ENCODE measurements at places on chromosomes 5 and 9.

- no peak for DNase-seq
Observed at GRCh38 chr9:134851020-134851419, 29.6 kb upstream of the FCN2 start.

DNA sequence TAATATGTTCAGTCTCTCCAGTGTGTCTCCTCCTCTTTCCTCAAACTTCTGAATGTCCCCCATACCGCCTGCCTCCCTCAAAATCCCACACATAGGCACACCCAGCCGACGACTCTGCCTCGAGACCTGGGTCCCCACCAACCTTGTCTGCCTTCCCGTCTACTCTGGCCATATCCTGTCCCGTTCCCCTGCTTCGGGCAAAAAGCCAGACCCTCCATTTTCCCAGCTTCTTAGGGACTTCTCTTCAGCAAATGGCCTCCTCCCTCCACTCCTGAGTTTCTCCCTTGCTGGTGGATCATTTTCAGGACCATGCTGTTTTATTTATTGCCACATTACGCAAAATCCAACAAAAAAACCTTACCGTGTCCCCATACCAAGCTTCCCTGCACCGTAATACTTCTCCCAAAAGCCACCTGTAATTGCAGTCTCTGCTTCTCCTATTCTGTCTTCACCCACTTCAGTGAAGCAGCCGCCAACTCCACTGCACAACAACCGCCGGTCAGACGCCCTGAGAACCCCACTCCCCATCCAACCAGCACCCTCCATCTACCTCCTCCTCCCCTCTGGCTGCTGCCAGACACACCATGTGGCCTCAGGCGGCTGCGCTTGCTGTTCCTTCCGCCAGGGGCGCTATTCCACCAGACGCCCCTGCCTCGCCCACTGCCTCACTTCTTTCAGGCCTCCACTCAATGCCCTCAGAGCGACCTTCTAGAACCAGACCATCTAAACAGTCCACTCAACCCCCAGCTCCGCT lies 117.0 kb downstream of the TRPM6 start:
- DNase-seq: peak; percentile 12

- no peak for DNase-seq
Observed at GRCh38 chr9:20307621-20308020, 314.7 kb downstream of the MLLT3 start.

- DNase-seq: no peak
Observed at GRCh38 chr9:121886759-121887485, 206.2 kb downstream of the TTLL11 start.

GRCh38 chr9:126204708-126205225 lies 121.9 kb upstream of the MVB12B start:
- no peak for DNase-seq

DNA sequence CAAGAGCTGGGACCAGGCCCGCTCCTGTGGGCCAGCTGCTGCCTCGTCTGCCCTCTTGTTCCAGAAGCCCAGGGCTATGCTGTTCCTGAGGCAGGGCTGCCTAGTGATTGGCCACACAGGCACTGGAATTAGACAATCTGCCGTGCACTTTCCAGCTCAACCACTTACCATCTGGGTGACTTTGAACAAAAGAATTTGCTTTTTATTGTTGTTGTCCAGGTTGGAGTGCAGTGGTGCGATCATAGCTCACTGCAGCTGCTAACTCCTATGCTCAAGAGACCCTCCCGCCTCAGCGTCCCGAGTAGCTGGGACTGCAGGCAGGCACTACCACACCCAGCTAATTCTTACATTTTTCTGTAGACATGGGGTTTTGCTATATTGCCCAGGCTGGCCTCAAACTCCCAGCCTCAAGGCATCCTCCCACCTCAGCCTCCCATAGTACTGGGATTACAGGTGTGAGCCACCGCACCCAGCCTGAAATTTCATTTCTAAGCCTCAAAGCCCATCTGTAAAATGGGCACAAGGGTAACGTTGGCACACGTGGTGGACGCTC lies 1.2 kb upstream of the NEK6 start:
- no peak for DNase-seq

- no peak for DNase-seq
Observed at GRCh38 chr5:113909782-113910181, 396.3 kb downstream of the YTHDC2 start.

DNA sequence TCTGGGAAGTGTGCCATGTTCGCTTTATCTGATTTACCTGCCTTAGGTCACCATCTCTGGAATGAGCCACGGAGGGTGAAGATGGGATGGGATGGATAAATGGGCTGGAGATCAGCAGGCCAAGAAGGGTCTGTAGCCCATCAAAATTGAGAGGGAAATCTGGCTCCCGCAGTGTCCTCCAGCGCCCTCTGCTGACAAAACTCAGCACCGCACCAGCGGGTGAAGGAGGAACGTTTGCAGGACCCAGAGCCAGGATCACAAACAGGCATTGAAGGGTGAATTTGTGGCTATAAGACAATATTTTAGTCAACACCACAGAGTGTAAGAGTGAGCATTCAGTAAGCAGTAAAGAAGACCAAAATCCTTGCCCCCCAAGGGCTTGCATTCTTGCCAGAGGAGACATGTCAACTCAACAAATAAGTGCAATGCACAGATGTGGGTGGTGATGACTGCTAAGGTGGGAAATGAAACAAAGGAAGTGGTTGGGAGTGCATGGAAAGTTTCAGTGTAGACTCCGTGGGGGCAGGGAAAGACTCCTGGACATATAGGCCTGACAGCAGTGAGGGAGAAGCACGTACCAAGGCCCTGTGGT lies 124.4 kb downstream of the TENT4A start:
- DNase-seq: no peak

DNA sequence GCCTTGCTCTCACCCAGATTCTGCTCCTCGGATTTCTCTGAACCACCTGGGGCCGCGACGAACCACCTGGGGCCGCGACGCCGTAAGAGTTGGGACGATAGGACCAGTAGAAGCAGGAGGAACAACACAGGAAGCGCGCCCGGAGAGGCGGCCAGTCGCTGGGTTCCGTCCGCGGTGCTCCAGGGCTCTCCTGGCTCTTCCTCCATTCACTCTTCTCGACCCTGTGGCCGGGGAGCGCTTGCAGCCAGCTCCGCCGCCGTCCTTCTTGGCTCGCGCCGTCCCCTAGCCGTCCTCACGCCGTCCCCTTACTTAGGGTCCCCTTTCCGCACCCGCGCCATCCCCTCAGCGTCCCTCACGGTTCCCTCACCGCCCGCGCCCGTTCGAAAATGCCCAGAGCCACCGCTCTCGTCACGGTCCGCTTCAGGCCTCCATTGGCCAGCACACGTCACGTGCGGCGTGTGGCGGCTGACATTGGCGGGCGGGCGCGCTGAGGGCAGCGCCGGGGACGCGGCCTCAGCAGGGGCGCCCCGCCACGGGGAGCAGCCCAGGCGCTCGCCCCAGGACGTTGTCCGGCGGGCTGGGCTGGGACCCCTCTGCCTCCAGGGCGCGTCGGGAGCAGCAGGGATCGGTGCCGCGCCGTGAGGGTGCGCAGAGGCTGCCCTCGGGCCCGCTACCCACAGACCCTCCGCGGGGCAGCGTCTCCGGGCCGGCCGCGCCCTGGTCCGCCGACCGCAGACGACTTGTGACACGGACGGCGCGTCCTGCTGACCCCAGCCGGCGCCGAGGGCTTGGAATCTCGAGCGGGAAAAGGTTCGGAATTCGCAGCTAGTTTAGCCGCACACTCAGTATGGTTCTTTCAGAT lies 53.7 kb upstream of the PTPDC1 start:
- DNase-seq: peak; percentile 68

DNA sequence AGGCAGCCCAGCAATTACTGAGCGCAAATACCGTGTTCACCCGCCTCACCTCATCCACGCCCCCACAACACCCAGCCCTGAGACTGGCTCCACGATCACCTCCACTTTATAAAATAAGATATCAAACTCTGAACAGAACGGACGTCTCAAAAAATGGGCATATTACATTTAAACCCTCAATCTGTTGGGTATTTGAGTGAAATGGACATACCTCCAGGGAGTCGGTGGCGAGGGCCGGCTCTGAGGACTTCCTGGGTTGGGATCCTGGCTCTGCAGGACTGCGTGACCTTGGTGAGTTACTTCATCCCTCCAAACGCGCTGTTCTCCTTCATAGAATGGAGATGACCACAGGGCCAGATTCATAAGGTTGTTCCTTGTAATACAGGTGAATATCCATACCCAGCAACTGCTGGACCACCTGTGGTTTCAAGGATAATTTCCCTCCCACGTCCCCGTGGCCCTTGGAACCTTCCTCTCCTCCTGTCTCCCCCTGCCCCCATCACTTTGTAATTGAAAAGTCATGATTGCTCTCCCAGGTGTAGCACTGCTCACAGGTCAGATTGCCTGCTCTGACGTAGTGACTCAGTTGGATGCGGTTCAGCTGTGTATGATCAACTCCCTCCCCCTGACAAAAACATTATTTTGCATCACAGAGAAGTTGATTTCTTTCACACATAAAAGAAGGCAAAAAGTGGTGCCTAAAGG lies 135.6 kb downstream of the KCNIP1 start:
- DNase-seq: no peak

DNA sequence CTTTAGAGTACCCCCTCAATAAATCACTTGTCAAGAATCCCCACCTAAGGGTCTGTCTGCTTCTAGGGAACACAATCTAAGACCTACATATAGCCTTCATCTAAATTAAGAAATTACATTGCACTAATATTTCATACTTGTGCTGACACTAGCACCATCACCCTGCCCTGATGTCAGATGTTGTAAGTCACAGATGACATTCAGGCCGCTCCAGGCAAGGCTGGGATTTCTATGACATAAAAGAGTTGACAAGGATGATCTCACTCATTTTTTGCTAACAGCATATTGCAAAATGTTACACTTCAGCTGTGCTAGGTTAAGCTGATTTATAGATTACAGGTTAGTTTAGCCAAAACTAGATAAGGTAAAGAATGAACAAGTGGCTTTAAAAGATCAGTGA lies 372.5 kb upstream of the GRIA1 start:
- DNase-seq: no peak

DNA sequence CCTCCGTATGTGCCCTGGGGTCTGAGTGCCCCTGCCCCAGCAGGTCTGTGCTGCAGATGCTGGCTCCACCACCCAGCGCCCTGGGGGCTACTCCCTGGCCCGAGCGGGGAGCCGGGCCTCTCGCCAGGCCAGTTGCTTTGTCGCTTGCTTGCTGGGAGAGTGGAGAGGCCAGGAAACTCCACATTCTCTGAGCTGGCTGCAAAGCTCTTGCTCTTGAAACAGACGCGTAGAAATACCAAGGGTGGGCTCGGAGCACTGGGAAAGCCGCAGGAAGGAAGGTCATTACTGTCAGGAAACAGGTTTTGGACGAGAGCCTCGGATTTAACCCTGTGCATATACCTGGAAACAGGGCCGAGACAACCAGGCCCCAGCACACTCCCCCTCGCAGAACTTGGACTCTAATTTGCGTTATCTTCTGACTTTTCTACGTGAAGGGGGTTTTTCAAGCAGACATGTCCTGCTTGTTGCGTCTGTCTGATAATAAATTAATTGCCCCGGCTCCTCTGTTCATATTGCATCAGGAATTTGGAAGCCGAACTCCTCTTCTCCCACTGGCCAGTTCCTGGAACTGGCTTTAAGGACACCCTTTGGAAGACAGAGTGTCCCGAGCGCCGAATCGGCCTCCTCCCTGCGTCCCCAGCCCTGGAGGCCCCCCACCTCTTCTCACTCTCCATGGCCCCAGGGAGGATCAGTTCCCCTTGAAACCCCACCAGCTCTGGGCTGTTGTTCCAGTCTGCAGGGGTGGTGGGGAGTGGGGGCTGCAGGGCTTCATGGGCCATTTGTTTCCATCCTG lies 11.2 kb downstream of the ADAMTSL2 start:
- no peak for DNase-seq

DNA sequence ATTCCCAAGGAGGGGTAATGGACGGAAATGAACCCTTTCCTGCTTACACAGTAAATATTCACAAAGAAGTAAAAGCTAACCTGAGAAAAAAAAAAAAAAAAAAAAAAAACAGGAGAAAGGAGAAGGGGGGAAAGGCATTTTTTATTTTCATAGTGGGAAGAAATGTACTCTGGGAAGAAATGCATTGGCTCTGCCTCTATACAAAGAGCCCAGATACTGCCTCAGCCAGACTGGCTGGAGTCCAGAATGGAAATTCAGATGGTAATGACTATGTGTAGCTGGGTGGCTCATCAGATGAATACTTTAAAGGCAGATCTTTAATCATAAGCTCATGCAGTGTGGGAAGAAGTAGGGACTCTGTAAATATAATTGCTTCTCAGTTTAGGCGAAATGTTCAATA lies 124.9 kb upstream of the ZNF608 start:
- no peak for DNase-seq

DNA sequence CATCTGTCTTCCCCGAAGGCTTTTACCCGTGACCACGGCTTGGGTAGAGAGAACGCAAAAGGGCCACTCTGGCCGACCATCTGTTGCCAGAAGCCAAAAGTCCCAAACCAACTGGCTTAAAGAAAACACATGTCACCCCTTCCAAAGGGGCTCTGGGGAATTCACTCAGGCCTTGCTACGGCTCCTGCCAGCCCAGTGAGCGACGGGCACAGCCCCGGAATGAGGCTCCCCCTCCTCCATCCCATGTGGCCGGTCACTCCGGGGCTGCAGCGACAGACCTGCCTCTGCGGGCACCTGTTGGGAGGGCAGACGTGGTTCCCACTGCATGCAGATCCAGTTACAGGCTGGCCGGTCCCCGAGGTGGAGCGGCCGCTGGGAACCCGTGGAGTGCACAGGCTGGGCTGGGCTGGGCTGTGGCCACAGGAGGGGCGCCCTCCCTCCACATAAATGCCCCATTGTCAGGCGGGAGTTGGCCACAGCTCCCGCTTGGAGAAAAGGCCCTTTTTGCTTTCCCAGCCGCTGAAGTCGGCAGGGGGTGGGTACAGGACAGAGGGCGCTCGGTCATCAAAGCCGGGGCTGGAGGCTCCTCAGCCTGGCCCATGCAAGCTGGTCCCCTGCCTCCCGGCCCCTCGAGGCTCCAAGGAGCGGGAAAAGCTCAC lies 19.9 kb downstream of the NOTCH1 start:
- DNase-seq: no peak

GRCh38 chr9:68711281-68711680 lies 6.2 kb downstream of the PIP5K1B start:
- no peak for DNase-seq

- no peak for DNase-seq
Observed at GRCh38 chr9:116589392-116590354, 97.4 kb upstream of the TRIM32 start.

- DNase-seq: no peak
Observed at GRCh38 chr9:89347651-89348050, 29.4 kb downstream of the SECISBP2 start.

DNA sequence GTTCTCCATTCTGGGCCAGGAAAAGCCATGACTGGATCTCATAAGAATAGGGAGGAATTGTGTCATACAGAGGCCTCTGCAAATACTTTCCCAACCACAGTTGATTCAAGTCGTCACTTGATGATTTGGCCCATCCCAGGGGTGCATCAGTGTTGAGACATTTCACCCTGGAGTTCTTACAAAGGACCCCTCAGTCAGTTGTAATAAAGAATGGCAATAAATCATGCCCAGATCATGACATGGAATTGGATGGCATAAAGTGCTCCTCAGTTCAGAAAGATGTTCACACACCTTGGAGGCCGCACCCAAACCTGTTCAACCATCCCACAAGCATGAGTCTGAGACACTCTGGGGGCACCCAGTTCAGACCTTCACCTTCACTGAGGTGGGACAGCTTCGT lies 168.1 kb downstream of the NR3C1 start:
- DNase-seq: no peak
